ENCODE measurements at places on chromosomes 11 and 22.
A peak's percentile ranks its signal among the peaks of the same experiment; 100 is the strongest.

DNA sequence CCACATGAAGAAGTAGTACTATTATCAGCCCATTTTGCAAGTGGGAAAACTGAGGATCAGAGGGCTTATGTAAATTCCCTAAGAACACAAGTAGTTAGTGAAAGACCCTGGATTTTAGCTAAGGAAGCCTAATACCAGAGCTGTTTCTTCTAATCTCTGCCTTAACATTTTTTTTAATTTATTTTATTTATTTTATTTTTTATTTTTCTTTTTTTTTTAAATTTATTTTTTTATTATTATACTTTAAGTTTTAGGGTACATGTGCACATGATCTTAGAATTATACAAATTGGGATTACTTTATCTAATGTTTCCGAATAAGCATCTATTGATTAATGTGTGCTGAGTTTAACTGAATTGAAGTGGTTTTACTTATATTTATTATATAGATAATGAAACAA is 1015.3 kb downstream of the LRRC4C start:
- DNase-seq: no peak

- peak; percentile 41 for DNase-seq
Observed at GRCh38 chr11:80096736-80097135, 655.9 kb upstream of the TENM4 start.

GRCh38 chr11:103906291-103906867 is 130.1 kb upstream of the DDI1 start:
- no peak for DNase-seq

DNA sequence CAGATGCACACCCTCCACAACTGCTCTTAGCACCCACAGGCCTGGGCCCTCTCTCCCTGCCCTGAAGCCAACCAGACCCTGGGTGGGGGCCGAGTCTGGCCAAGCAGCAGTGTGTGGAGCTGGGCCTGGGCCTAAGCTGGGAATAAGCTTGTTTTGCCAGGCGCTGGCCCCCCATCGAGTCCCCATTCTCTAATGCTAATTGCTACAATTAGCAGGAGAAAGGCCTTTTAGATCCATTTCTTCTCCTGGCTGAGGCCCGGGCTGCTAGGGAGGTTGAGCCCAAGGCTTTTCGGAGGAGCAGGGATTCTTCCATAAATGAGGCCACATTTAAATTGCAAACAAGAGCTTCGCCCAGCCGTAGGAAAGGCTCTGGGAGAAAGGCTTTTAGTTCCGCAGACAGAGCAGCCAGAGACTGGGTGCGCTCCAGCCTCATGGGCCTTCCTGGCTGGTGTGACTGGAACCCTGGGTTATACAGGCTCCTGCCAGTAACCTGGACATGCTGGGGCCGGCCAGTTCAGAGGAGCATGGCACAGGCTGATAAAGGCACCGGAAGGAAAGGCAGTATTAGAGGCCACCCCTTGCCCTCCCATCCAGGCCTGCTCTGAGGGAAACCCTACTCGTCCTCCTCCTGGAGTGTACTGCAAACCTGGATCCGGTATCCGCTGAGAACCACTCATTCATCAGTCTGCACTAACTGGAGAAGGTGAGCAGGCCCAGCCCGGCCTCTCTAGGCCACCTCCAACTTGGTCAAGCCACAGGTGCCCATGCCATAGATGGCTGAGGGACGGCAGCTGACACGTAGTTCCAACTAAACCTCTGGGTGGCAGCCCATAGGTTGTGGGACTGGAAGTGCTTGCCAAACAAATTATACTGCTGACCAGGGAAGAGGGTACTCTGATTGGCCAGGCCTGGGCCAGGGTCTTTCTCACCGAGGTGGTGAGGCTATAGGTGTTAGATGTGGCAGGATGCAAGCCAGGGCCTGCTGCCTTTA is 6.2 kb downstream of the KCNQ1OT1 start:
- DNase-seq: no peak

GRCh38 chr11:28636566-28636965 is 528.4 kb downstream of the METTL15 start:
- no peak for DNase-seq

GRCh38 chr22:22871536-22872278 is 15.9 kb upstream of the IGLL5 start:
- no peak for DNase-seq

GRCh38 chr11:5499671-5500070 is 10.1 kb downstream of the UBQLN3 start:
- no peak for DNase-seq

DNA sequence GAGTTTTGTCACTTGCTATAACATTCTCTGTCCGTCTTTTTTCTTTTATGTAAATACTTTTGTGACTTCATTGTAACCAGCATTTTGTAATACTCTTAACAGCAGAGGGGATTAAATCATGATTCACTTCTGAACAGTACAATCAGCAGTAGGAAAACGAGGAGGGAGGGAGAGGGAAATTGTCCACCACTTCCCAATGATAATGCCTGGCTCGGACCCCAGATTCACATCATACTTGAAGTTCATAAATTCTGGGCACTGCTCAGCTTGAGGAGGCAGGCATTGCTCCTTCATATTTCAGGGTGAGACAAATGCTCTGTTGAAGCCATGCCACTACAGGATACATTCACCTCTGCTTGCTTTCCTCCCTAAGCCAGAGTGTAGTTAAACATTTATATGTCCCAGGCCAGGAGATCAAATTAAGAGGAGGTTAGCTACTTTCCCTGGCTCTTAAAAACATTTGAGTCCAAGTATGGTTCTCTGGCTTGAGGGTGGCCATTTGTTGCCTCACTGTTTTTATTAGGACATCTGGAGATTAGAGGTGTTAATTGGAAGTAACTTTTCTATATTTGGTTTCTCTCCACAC is 129.0 kb upstream of the LDLRAD3 start:
- DNase-seq: peak; percentile 87

DNA sequence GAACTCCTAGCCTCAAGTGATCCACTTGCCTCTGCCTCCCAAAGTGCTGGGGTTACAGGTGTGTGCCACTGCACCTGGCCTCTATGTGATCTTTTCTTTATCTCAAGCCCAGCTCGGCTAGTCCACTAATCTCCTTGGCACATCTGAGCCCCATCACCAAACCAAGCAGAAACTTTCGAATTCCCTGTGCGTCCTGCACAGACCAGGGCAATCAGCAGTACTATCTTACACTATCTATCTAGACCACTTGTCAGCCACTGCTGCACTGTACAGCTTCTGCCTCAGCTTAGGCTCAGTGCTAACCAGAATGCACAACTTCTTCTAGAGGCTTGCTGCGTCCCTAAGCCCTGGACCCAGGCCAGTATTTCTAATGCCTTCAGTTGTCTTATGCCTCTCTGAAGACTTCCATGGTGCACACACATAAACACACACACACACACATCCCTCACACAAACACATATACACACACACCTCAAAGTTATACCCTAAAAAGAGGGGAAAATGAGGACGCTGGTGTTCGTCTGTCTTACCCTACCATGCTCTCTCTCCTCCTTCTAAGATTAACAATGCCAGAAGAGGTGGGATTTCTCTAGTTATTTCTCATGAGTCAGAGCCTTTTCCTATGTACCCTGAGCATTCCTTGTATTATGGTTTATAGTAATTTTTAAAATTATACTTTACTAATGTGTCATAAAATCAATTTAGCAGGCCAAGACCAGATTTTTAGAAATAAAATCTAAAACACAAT is 59.3 kb upstream of the FAM181B start:
- DNase-seq: no peak

DNA sequence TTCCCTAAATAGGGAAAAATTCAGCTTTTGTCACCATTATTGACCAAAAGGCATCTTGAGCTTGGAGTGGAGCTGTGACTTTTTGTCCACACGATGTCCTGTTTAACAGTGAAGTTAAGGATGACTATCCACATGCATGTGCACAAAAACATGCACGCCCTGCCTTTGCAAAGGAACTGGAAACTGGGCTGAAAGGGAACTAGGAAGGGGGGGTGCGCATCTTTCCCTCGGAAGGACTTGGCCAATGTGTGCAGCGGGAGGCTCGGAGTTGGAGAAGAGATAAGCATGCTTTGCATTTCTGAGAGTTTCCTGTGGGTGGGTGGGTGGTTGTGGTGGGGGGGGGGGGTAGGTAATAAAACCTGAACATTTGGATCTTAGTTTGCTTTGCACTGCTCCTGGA is 411 bp upstream of the KIRREL3 start:
- DNase-seq: no peak

DNA sequence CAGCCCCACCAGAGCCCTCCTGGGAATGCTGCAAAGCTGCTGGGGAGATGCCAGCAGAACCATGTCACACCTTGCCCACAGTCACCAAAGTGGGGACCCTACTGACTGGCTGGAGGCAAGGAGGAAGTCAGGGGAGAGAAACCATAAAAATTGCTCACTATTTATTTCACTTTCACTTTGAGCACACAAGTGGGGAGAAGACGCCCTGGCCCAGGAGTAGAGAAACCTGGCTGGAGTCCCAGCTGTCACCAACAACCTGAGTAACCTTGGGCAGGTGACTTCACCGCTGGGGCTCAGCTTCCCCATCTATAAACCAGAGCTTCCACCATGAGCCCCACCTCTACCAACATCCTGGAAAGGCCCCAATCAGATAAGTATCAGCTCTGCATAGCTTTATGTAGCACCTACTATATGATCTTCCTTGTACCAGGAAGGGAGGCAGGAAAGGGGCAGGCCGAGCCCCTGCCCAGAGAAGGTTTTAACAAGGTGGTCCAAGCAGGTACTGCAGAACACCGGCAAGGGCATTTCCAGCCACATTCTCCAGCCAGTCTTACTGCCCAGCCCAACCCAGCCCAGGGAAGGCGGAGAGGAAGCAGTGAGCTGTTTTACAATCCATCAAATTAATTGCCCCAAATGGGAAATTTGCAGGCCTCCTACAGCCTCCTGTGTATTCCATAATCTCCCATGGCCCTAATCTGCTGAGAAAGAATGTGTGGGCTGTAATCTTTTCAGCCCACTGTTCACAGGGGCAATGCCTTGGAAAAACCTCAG is 27.6 kb downstream of the PLEKHA7 start:
- no peak for DNase-seq

DNA sequence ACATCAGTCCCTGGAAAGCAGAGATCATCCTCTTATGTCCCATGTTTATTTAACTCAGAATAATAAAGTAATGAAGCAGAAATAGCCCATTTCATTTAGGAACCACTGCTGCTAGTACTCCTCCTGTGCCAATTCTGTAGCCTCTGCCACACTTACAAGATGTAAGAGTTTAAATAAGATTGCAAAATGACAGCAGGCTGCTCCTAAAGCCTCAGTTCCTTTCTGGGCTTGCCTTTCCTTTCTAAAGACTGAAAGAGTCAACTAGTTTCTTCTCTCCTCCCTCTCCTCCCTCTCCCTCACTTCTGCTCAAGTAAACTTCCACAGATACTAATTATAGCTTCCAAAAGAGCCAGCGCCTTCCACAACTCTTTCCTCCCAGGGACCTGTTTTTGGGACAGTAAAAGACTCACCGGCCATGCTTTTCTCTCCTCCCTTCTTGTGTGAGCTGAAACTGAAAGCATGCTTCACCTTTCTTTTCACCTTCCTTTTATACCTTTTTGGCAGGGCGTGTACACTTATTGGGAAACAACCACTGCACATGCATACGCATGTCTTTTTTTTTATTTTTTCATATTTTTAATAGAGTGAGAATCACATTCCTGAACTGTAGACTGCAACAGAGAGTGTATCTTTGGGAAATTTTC is 26.1 kb upstream of the CARD16 start:
- DNase-seq: no peak

GRCh38 chr11:100964435-100964834 is 165.2 kb downstream of the PGR start:
- DNase-seq: peak; percentile 75

DNA sequence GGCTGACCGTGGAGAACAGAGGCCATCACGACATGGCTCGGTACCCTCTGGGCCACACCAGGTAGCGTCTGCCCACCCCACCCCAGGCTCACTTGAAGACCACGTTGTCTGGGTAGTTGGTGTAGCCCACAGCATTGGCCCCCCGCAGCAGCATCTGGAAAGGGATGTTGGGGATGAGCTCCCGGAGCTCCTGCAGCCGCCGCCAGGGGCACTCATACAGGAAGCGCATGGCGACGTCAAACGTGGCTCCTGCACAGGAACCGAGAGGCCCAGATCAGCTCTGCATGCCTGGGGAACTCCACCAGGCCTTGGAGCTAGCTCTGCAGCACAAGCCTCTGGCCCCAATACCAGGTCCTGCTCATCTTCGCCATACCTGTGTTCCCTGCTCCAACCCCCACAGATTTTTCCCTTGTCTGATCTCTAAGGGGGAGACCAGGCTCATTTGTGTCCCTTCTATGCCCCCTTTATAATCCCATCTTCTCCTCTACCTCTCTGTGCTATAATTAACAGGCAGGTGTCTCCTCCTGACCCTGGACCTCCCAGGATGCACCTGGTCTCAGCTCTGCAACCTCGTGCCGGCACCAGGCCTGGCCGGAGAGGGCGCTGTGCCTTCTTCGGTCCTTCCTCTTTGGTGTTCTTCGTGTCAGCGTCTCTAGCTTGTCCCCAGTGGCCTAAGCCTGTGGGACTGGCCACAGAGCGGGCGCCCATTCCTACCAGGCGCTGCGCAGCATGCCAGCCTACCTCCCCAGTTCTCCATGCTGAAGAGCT is 5.0 kb upstream of the LRFN4 start:
- DNase-seq: no peak

- DNase-seq: no peak
Observed at GRCh38 chr11:69576069-69576782, 64.7 kb upstream of the CCND1 start.

DNA sequence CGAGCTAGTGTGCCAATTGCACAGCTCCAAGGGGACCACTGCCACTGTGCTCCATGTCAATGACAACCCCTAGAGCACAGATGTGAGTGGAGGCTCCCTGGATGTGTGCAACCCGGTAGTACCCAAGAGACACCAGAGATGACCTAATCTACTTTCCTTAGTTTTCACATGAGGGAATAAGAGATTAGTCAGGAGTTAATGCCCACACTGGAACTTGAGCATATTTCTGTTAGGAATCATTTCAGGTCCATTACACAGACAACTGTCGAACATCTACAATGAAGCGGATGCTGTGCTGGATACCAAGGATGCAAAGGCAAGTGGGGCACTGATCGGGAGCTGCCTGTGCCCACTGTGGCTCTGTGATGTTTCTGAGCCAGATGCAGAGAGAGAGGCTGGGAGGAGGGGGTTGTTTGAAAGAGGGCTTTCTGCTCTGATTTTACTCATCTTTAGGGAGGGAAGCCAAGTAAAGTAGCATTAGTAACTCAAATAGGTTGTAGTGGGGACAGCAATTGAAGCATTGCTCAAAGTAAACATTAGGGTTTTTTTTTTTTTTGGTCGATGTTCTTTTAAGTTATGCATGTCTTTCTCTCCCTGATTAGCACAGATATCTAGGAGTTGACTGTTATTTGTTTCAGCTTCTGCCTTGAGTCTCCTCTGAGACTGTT is 82.5 kb upstream of the SORL1-AS1 start:
- no peak for DNase-seq
